CD14-positive monocyte (primary cell): ENCODE measurements at places on chromosomes 4 and X.

DNA sequence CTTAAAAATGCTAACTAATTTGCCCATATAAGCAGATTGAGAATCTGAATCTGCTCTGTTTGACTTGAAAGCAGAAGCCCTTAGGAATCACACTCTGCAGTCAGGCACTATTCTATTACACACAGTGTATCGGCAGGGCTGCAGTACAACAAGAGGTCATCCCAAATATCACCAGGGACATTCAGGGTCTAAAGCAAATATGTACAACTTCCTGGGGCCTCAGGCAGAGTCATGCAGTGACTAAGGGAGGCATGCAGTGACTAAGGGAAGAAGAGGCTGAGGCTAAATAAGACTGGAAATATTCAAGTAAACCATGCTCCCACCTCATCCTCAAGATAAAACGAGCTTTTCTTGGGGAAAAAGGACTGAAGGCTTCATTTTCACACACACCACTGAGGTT lies 20.9 kb downstream of the MAPK10 start:
- no peaks in the 10 kb centered on the region for H3K4me1 ChIP-seq
- no peak overlapping the region for H3K27ac ChIP-seq
- H3K27me3 ChIP-seq = no peaks in the 10 kb centered on the region
- no peak for DNase-seq
- H3K4me3 ChIP-seq = no peak overlapping the region

DNA sequence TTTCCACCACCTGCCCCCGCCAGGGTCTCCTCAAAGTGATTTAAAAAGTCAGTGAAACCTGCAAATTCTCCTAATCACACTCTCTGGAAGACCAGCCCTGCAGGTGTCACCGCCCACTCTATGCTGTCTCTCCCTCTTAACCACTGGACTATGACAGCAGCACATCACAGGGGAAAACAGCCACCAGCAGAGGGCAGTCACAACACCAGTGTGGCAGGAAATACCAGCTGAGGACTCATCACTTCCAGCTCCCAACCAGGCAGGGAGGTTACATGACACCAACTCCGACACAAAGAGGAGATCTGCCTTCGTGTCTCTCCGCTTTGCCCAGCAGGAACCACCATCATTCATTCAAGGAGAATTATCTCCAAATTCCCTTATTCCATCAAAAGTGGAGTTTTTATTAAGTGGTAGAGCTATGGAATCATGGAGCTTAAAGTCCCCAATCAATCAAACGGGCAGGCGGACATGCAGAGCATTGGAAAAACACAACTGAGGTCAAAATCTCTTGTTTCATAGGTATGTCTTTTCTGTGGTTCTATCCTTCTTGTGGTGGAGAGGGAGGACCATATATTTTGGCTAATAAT lies 91.3 kb downstream of the NSUN7 start:
- H3K27me3 ChIP-seq = no peaks in the 10 kb centered on the region
- H3K4me3 ChIP-seq = no peak overlapping the region
- peaks cover 14% of the 10 kb centered on the region for H3K4me1 ChIP-seq
- no peaks in the 10 kb centered on the region for H3K36me3 ChIP-seq
- H3K27ac ChIP-seq = no peak overlapping the region

GRCh38 chrX:9832811-9833210 lies 46.6 kb downstream of the SHROOM2 start:
- H3K4me1 ChIP-seq = peaks cover 10% of the 10 kb centered on the region
- no peak for DNase-seq
- no peaks in the 10 kb centered on the region for H3K36me3 ChIP-seq
- no peak overlapping the region for H3K27ac ChIP-seq
- H3K27me3 ChIP-seq = no peaks in the 10 kb centered on the region
- H3K4me3 ChIP-seq = peak overlapping the region; percentile 25

GRCh38 chr4:165944900-165945299 lies 71.9 kb downstream of the TLL1 start:
- no peaks in the 10 kb centered on the region for H3K27me3 ChIP-seq
- DNase-seq = no peak
- no peak overlapping the region for H3K4me3 ChIP-seq
- H3K4me1 ChIP-seq = no peaks in the 10 kb centered on the region
